ENCODE measurements at places on chromosomes 6 and 20. TPM values are rescaled to one million over a fixed set of nuclear protein-coding genes. Genes with fewer than 3 reads are reported as not detected.

Gene SIRPB2
- total RNA-seq: not detected

Gene ADGRB3
- total RNA-seq: 0.14 TPM

DNA sequence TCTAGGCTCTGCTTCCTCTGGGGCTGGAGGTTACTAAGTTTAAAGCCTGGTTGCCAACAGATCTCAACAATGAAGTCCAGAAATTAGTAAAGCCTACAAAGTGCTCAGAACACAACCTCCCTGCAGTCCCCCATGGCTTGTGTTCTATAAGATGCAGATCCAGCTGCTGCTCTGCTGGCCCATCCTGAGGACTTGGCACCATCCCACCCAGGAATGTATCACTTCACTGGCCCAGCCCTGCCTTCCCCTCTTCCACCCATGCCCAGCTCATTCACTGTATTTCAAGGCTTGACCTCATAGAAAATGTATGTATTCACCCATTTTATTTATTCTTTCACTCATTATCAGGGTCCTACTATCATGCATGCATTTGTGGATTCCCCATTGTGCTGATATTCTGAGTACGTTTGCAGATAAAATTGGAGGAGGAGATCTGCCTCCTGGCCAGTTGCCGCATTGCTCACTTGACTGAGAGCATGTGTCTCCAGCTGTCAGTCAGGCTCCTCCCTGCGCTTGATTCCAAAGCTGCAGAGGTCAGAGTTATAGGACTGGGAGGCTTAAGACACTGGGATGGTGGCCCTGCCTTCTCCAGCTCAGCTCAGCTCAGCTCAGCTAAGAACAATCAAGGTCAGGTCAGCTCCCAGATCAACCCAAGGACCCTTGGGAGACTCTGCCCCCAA lies 104.8 kb downstream of the MAFB start:
- DNase-seq: no peak

DNA sequence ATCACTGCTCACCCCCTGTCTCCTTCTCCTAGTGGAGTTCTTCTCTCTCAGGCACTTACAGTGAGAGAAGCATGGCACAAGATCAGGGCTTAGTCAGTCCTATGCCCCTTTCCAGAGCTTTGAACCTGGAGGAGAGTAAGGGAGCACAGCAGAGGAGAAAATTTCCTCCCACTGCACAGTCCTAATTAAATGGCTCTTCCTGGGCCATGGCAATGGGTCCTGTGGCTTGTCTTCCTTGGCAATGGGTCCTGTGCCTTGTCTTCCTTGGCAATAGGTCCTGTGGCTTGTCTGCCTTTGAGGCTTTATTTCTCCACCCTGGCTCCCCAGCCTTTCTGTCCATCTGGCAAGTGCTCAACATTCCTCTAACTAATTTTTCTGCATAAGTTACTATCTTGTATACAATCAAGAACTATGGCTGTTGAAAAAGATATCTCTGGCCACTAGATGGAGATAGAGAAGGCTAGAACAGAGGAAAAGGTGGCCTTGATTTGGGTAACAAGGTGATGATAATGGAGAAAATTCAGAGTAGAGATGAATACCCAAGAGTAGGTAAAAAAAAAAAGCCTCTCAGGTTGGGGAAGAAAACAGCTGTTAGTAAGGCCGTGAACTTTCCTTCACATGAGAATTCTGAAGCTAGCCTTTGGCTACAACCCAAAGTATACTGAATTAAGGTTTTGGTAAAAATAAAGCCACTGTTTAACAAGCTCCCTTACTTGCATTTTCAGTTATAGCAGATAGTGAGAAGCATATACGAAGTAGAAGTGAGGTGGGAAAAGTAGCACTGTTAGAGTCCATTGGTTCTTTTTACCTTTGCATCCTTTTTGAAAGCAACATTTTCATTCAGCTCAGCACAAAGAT lies 504.9 kb downstream of the DOK5 start:
- no peak for DNase-seq
